RWPE2 (cell line): ENCODE measurements at places on chromosomes 12 and 14.

DNA sequence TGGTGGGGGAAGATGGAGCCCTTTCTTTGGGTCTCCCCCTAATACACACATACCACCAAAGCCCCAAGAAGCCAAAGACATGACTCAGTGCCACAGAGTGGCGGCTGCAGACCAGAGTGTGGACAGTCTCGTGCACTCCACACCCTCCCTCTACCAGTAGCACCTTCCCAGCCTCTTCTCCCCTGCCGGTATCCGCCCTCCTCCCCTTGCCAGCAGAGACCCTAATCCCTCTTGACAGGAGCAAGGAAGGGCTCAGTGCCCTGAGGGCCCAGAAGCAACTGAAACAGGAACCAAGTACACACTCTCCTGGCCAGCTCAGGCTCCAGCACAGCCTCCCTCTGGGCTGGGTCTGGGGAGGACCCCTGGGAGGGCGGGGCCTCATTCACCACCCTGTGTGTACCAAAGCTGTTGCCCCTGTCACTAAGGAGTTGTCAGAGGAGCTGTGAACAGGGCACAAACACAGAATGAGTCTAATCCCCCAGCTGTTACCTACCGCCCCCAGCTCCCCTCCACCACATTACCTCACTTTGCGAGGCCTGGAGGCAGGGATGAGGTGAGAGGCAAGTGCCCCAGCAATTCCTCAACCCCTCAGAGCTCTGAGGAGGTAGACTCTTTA lies 8.2 kb downstream of the SPRYD3 start:
- DNase-seq = no peak

DNA sequence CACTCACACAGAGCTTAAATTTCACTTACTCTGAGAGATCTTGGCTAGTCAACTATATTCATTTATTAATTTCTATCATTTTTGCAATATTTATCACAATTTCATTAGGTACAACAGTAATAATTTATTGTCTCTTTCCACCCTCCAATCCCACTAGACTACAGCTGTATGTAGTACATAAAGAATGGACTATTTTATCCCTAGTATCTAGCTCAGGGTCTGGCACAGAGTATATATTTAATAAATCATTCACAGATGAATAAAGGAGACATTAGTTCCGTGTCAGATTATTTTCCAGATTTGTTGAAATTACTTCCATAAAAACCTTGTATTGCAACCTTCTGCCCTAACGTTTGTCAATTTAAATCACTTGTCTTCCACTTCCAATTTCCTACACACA lies 1781.1 kb upstream of the SEL1L start:
- DNase-seq = no peak

- DNase-seq = no peak
Measured at GRCh38 chr14:51715742-51716141, 64.0 kb downstream of the FRMD6 start.

DNA sequence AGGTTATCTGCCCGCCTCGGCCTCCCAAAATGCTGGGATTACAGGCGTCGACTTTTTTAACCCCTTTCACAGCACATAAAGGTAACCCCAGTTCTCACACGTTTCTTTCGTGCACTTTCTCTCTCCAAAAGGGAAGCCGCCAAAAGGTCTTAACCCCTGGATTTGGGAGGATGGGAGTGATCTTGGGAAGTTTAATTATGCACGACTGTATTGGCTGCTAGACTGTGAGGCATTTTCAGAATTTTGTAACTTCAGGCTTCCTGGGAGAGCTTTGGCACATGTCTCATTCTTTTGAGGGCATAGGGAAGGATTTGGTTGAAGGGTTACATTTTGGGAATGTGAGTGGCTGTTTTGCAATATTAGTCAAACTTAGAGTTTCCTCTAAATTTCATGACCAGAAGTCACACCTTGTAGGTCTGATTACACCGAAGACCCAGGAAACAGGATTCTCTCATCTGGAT lies 1.4 kb upstream of the SMARCC2 start:
- DNase-seq = no peak

DNA sequence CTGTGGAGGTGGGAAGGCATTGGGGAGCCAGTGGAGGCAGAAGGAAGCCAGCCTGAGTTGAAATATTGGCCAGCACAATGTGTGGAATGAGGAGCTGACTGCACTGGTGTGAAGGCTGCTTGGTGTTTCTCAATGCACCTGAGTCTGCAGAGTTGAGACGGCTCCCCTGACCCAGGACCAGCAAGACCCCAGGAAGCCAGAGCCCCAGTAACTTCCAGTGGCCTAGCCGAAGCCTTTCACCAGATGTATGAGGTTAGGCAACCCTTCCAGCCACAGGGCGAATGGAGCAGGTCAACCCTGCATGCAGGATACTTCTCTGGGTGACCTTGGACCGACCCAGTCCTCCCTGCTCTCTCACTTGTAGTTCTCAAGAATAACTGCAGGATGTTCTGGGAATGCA lies 12.9 kb upstream of the KRT73 start:
- no peak for DNase-seq

GRCh38 chr12:132285991-132286681 lies 43.3 kb downstream of the GALNT9 start:
- no peak for DNase-seq

DNA sequence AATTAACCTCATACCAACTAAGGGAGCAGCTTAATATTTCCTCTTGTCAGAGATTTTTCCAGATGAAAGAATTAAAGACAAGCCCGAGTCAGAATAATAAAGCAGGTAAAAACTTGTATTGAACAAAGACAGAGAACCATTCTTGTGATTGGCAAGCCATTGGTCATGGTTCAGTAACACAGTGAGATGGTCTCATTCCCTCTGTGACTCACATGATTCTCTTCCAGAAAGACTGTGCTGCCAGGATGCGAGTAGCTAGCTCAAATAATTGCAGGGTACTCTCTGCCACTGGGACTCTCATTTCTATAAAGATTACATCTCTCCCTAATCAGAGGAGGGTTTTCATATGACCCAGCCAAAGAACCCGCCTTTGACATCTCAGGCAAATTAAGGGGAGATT lies 179.4 kb downstream of the PHLDA1 start:
- DNase-seq = no peak

DNA sequence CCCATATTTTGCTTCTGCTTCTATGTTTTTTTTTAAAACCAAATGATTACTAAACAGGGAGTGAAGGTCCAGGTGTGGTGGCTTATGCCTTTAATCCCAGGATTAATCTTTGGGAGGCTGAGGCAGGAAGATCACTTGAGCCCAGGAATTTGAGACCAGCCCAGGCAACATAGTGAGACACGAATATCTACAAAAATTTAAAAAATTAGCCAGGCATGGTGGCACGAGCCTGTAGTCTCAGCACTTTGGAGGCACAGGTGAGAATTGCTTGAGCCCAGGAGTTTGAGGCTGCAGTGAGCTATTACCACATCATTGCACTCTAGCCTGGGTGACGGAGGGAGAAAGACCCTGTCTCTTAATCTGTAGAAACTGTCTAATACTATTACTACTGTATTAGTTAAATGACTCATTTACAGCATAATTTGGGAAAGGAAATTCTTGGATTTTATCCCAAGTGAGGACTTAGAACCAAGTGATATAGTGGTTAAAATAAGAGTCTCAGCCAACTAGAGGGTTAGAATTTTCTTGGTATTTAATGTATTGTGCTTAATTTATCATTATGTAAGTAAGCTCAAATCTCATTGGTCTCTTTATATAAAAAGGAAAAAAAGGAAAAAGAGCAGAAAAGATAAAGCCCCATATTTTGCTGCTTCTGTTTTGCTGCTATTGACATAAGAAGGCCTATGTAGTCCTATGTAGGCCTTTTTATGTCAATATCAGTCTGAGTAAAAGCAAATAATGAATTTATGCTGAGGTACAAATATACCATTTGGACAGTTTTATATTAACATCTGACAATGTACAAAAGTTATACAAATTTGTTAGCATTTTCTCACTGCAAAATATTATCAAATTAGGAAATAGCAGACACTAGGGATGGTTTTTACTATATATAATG lies 163.4 kb downstream of the RAD51B start:
- DNase-seq = no peak

DNA sequence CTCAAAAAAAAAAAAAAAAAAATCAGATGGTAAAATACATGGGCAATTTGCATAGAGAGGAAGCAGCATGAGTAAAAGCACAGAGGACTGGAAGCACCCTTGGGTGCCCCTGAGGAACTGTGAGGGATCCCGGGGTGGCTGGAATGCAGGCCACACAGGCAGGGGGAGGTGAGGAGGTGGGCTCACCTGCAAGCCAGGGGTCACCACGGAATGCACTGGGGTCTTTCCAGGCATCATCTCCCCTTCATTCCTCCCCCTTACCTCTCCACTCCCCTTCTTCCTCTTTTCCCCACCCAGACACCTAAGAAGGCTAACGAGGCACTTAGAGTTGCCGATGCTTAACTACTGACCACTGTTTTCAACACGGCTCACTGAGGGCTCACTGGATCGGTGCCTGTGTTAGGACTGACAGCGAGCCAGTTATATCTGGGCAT lies 14.4 kb upstream of the HIP1R start:
- no peak for DNase-seq

- DNase-seq = no peak
Measured at GRCh38 chr12:130212384-130212989, 50.2 kb downstream of the FZD10 start.

GRCh38 chr12:54740882-54741281 lies 92.7 kb upstream of the DCD start:
- no peak for DNase-seq

DNA sequence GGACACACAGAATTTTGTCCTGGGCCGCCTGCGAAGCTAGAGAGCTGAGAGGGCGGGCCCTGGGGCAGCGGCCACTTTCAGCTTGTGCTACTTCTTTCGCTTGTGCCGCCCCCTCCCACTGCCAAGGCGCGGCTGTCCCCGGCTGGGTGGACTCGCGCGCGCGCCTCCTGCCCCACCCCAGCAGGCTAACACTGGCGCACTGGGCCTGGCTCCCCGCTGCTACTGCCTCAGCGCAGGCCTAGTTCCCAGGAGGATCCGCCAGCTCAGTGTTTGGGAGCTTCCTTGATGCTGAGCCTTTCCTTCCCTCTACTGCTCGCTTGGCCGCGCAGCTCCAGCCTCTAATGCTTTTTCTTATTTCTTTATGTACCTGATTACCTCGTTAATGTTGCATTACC lies 27.4 kb upstream of the METAP2 start:
- DNase-seq = no peak

DNA sequence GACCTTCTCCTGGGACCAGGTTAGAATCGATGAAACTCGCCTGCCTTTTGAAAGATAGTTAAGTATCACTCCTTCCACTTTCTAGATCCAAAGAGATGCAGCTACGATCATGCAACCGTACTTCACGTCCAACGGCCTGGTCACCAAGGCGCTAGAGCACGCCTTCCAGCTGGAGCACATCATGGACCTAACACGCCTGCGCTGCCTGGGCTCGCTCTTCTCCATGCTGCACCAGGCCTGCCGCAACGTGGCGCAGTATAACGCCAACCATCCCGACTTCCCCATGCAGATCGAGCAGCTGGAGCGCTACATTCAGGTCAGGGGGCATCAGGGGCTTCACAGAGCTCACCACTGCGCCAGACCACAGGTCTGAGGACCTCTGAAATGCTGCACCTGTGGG lies 51.4 kb downstream of the DYNC1H1 start:
- DNase-seq = no peak

DNA sequence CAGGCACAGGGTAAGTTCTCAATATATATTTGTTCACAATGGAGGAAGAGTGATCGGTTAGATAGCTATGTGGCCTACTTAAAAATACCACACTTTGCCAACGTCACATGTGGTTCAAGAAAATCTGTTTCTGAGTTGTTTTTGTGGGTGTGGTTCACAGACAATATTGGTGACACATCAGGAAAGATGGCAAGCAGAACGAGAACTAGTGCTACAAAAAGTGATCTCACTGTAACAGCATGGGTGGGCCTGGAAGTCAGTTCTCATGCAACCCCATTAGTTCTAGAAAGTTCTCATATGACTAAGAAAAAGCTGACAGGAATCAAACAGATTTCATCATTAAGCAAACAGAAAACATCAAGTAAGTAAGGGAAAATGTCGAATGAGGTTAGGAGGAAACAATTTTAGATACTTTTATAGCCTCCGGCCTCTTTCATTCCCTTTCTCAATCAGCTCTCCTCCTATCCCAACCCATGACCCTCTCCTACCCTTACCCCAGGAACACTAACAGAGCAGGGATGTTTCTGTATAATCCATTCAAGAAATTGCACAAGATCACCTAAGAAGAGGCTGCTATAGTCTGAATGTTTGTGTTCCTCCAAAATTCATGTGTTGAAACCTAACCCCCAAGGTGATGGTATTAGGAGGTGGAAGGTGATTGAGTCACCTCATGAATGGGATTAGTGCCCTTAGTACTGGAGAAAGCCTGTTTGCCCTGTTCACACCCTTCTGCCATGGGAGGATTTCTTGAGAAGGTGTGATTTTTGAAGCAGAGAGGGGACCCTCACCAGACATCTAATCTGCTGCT lies 15.5 kb upstream of the NTN4 start:
- peak; percentile 87 for DNase-seq

- no peak for DNase-seq
Measured at GRCh38 chr14:98894600-98894999, 377.4 kb downstream of the BCL11B start.

DNA sequence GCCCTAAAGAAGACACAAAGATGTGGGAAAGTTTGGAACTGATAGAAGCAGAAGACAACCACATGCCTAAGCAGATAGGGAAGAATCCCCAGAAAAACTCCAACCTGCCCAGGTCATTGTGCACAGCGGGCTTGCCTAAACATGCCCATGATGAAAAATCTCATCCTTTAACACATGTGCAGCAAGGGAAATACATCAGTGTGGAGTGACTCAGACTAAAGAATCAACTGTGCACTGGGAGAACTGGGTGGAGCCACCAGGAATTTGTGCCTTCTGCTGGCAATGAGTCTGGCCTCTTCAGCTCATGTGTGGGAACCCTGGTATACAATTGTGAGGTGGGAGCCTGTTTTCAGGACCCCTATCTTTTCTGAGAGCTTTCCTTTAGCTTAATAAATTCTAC lies 398.5 kb downstream of the FSCB start:
- no peak for DNase-seq

DNA sequence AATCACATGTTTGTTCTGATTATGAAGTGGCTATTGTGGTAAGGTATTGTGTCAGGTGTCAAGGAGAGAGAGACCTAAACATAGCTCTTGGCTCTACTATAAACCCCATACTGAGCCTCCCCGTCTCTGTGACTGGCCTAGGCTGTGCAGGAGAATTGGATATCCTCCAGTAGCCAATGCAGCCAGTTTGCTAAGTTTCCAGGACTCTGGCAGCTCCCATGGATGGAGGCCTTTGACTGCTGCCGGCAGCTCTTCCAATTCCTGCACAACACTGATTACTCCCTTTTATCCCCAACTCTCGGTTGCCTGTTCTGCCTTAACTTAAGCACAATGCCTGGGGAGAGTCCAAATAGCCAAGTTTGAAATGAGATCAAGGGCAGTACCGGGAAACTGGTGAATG lies 59.3 kb downstream of the ABCC9 start:
- DNase-seq = no peak

- no peak for DNase-seq
Measured at GRCh38 chr14:29618323-29619067, 309.2 kb downstream of the PRKD1 start.

- no peak for DNase-seq
Measured at GRCh38 chr14:57847096-57847495, 18.8 kb downstream of the SLC35F4 start.

DNA sequence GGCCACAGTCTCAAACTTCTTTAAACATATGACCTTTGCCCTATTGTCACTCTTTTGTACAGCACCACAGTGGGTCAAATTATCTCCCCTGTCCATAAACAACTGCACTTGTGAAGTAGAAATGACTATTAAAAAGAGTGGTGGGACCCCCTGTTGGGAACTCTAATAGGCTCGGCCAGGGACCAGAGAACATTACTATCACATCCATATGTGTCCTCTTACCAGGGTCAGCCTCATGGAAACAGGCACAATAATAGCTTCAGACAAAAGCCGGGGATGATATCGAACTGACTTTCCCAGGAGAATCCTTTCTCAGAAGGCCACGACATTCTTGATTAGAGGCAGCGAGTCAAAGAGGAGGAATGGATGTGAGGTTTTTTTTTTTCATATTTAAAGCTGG lies 96.6 kb downstream of the NKX2-1 start:
- DNase-seq = no peak
